ENCODE measurements at places on chromosomes 2 and 18.

DNA sequence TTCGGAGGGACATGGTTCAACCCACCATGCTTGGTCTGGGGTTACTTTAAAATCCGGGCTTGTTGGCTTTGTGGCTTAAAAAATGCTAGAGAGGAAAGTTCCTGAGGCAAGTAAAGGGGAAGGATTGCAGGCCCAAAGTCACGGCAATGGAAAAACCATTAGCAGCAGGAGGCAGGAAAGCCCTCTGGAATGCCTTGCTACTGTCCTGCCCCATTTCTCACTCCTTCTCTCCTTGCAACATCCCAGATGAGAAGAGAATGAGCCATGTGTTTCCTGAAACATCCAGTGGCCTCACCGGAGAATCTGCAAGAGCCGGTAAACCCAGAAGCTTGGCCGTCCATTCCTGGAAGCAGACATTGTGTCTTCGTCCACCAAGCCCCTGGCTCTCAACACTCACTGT lies 97.4 kb upstream of the LCLAT1 start:
- DNase-seq, result no peak

- DNase-seq, result no peak
Observed at GRCh38 chr2:147223119-147223518, 621.7 kb upstream of the ACVR2A start.

DNA sequence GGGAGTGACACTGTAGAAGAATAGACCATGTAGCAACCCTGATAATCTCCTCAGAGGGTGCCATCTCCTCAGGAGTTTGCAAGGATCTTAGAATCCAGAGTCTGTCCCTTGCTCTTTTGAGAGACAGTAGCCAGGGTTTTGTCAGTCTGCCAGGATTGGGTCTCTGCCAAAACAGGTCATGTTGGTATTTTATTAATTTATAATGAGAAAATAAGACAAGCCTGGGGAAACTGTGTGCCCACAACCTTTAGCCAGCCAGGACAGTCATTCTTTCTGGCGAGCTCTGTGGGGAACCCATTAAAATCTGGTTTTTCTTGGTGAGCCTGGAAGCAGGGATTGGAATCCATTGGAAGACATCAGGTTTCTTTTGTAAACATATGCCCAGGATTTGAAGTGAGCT lies 78.6 kb downstream of the PTPRM start:
- DNase-seq, result no peak

DNA sequence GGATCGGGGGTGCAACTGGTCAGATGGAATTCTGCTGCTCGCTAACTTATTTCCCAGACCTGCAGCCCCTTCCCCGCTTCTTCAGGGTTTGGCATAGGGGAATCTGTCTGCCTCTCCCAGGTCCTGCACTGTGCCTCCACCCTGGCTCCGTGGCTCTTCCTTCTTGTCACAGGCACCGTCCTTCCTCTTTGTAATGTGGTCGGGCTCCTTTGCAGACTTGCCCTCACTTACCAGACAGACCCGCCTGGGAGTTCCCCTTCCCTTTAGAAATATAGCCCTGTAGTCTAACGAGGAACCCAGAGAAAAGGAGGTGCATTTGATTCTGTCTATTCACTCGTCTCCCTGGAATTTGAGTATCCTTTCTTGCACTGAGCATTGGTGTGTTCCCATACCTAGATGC lies 63.9 kb upstream of the PAX8 start:
- no peak for DNase-seq

GRCh38 chr2:127408004-127408806 lies 10.0 kb upstream of the PROC start:
- DNase-seq, result peak; percentile 87
